ENCODE measurements at places on chromosomes 11 and 22. TPM values are rescaled to one million over a fixed set of nuclear protein-coding genes. Genes with fewer than 3 reads are reported as not detected.

Gene MOGAT2
- not detected for total RNA-seq

Gene RIMBP3B
- total RNA-seq = not detected

Gene PRG3
- not detected for total RNA-seq

Gene SNRPD3
- total RNA-seq = 225 TPM

Gene GSTT2
- total RNA-seq = not detected

Gene NXPE1
- not detected for total RNA-seq

Gene ACTN3
- total RNA-seq = under 0.01 TPM

Gene TAF6L
- 26.7 TPM for total RNA-seq

Gene MS4A15
- not detected for total RNA-seq

Gene USP28
- total RNA-seq = 47.1 TPM

Gene APOL5
- total RNA-seq = not detected

Gene OR52W1
- not detected for total RNA-seq

Gene CRYBB3
- total RNA-seq = not detected

Gene GAS2L1
- total RNA-seq = 16.3 TPM

Gene TXN2
- 20.2 TPM for total RNA-seq

Gene CHKA
- 15.8 TPM for total RNA-seq

Gene P4HA3
- 9.9 TPM for total RNA-seq

Gene SLC5A4
- total RNA-seq = 1.1 TPM

Gene LMO2
- total RNA-seq = 42.7 TPM

Gene UPB1
- total RNA-seq = 0.30 TPM

Gene ELMOD1
- 0.30 TPM for total RNA-seq

Gene ADM2
- total RNA-seq = 0.46 TPM

Gene INS
- total RNA-seq = not detected

Gene ACCS
- total RNA-seq = 2.3 TPM

Gene NXPE4
- total RNA-seq = not detected

Gene OR52A1
- total RNA-seq = not detected

Gene C11orf87
- not detected for total RNA-seq

Gene RASL10A
- total RNA-seq = 2.9 TPM

Gene PIWIL4
- 0.32 TPM for total RNA-seq

Gene OSBPL5
- 19.2 TPM for total RNA-seq

Gene SLC6A5
- not detected for total RNA-seq

Gene OR8D4
- under 0.01 TPM for total RNA-seq

Gene ART5
- not detected for total RNA-seq

Gene OTUB1
- total RNA-seq = 59.4 TPM

Gene NRIP3
- total RNA-seq = 24.0 TPM

Gene SYNGR1
- 2.6 TPM for total RNA-seq

Gene MMP12
- not detected for total RNA-seq
